ENCODE measurements at places on chromosomes 2 and 18.

DNA sequence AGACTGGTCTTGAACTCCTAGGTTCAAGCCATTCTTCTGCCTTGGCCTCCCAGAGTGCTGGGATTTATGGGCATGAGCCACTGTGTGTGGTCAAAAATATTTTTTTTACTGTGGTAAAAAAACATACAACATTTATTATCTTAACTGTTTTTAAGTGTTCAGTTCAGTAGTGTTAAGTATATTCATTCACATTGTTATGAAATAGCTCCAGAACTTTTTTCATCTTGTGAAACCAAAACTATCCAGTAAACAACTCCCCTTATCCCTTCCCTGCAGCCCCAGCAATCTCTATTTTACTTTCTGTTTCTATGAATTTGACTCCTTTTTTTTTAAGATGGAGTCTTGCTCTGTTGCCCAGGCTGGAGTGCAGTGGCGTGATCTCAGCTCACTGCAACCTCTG, 9.3 kb downstream of the RMC1 start:
- no peak for DNase-seq

- DNase-seq: no peak
Observed at GRCh38 chr2:67716895-67717396, 319.8 kb downstream of the ETAA1 start.

GRCh38 chr18:60292186-60292585, 80.4 kb downstream of the MC4R start:
- DNase-seq: no peak

GRCh38 chr2:16225071-16225470, 284.7 kb downstream of the MYCN start:
- DNase-seq: no peak

- no peak for DNase-seq
Observed at GRCh38 chr2:162888652-162889051, 50.1 kb upstream of the KCNH7 start.

DNA sequence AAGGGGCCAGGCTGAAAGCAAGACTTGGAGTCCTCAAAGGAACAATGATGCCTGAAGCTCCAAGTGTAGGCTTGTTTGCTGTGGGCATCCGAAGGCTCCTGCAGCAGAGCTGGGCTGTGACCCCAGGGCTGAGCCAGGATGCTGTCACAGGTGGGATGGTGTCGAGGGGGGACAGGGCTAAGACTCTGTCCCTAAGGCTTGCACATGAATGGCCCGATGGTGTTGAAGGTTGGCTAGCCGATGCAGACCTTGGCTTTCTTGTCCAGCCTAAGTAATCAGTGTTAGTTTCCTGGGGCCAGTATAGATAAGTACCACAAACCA, 251.0 kb downstream of the NDUFA10 start:
- DNase-seq: no peak

GRCh38 chr2:203824057-203824456, 43.5 kb upstream of the CTLA4 start:
- no peak for DNase-seq

DNA sequence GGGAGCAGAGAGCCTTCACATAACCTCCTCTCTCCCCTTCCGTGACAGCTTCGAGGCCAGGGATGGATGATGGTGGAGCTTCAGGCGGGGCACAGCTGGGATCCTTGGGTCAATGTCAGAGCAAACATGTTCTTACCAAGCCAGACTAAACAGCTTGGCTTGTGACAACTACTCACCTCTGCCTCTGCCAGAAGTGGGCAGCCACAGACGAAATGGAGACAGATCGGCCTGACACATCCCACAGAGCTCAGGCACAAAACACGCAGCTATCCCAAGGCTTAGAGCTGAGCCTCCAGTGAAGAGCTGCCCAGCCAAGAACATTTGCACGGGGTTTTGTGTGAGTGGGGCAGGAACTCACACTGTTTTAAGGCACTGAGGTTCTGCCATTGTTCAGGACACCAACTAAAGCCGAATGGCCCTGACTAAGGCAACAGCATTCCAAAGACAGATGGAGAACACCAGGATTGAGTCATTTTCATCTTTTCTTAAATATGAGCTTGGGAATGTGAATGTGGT, 12.8 kb downstream of the PXDN start:
- peak; percentile 29 for DNase-seq

DNA sequence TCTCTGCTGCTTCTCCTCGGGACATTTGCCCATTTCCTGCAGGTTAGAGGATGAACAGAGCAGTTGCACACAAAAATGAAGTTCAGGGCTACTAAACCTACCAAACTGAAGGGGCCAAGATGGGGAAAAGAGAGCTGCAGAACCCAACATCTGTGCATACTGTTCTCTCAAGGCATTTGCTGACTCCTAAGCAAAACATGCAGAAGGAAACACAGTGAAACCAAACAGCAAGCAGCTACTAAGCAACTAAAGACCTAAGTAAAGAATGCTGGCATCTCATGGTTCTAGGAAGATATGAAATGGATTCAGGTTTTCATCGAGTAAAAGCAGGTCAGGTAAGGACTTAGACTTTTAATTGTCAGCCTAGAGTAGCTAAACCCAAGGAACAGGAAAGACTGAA, 111.9 kb upstream of the SYT4 start:
- no peak for DNase-seq
